MG63 (cell line): ENCODE measurements at places on chromosomes 13 and 19. TPM values are rescaled to one million over a fixed set of nuclear protein-coding genes. Genes with fewer than 3 reads are reported as not detected.

The GNG8 gene
- not detected in 2 replicates for total RNA-seq

DNA sequence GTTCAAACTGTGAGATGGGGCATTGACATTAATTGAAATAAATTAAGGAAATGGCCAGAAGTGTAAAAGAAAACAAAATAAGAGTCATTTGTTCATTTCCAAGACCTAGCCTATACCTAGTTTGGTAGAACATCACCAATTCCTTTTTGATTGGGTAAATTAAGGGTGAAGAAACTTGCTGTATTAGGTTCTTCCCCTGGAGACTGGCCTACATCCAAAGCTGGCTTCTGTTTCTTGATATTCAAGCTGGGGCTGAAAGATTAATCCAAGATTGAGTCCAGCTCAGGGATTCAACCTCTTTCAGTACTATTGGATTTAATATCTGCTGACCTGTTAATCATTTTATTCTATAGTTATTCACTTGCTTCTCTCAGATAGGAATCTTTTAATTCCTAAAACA is 183.2 kb downstream of the GPC6 start:
- peak; percentile 10 for DNase-seq

- DNase-seq: no peak
These were observed 3.5 kb upstream of the TBC1D4 start for GRCh38 chr13:75485286-75486062.

DNA sequence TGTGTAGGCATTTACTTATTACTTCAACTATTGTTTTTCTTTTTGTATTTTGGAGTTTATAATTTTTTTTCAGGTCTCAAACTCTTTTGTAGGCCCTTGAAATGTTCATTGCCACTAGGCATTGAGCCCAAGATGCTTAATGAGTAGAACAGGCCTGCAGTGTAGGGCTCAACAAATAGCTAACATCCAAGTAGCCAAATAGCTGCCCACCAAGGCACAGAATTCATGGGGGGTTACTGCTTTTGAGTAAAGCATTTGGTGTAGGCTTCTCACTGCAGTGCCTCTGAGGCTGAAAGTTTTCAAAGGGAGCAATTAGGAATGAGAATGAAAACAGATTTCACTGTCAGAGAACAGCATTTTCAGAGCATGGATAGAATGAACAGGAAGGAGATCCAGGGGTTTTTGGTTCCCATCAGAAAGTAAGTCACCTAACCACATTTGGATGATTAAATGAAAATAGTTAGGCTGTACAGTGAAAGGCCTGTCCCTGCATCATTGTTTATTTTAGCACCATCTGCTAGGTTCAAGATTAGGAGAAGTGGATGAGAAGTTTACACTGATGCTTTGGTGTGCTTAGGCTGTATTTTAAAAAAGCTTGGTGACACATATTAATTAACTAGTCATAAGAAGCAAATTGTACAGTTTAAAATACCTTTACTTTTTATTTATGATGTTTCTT is 61.0 kb downstream of the EDNRB start:
- no peak for DNase-seq

DNA sequence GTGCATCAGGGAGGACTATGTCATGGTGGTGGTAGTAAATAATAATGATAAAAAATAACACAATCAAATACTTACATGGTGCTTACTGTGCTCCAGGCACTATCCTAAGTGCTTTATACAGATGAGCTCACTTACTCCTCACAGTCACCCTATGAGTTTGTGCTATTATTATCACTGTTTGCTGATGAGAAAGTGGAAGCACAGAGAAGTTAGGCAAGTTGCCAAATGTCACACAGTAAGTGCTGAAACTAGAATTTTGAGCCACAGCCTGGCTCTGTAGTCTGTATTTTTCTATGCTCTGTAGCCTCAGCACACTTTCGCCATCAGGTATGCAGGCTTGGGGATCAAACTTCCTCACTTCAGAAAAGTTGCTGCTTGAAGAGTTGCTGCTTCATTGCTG is 46.6 kb downstream of the HTR2A start:
- no peak for DNase-seq
